Urothelium cell line (cell line): ENCODE measurements at places on chromosomes 12 and 14.

- no peak for DNase-seq
Measured at GRCh38 chr12:39287817-39288216, 155.1 kb downstream of the KIF21A start.

DNA sequence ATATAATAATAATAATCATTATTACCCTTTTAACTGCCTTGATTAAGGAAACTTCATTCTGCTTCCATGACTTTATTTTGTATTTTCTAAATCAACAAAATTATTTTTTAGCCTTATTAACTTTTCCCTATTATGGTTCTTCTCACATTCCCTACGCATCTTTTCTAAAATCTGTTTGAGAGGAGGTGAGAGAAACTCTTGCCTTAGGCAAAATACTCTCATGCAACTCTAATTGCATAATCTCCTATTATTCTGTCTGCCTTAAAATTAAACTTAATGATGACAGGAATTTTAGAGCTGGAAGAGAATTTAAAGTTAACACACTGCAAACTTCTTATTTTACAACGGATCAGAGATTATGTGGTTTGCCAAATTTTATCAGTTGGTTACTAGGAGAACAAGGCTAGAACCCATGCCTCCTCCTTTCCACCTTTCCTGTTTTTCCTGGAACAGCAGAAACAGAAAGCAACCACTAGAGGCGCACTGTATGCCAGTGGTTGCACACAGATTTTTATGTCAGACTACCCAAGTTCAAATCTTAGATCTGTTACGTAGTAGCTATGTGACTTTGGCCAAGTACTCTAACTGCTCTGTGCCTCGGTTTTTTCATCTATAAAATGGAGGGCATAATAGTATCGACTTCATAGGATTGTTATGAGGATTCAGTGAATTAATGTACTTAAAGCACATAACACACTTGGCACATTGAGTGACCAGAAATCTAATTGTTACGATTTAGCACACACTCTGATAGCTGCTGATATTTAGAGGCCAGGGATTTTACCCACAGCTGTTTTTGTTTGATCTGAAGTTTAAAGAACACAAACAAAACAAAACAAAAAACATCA is 4.3 kb upstream of the BRMS1L start:
- DNase-seq = peak; percentile 29

DNA sequence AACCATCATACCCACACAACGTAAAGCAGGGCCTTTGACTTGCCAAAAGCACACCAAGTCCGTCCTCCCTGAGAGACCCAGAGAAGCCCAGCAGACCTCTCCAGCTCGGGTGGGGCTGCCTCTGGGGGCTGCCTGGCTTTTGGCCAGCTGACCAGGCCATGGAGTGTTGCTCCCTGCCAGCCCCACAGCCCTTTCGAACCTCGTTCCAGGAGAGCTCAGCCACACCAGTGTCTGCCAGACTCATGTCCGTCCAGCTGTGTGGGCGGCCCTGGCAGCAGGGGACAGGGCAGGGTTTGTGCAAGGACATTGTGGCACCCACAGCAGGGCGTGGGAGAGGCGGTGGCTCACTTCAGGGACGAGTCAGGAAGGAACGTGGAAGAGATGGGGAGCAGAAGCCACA is 22.6 kb upstream of the IRF2BPL start:
- no peak for DNase-seq

DNA sequence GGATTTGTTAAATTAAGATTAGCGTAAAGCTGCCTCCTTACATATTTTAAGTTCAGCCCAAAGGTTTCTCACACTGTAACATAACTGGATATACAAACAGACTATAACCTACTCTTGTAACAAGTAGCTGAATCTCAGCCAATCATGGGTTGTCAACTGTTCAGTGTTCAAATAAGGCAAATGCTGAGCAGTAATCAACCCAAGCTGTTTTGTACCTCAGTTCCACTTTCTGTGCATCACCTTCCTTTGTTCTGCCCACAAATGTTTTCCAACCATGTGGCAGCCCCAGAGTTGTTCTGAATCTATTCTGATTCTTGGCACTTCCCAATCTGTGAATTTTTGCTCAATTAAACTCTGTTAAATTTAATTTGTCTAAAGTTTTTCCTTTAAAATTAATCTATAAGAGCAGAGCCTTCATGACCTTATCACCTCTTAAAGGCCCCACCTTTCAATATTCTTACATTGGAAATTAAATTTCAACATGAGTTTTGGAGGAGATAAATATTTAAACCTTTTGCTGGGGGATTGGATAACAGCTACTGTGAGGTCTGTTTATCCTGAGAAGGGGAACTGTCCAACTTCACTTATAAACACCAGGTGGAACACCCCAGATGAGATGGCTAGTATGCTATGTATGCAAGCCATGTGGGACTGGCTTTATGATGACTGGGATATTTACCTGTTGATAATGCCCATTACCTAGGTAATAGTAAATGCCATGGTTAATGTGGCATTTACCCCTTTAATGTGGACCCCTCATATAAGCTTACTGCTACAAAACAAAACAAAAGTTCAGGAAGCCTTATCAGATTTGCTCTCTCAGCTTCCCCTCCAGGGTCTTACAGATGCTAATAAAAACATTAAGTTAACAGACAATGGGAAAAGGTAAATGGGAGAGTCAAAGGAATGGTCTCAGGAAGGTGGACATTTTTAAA is 42.2 kb upstream of the ARID2 start:
- no peak for DNase-seq

DNA sequence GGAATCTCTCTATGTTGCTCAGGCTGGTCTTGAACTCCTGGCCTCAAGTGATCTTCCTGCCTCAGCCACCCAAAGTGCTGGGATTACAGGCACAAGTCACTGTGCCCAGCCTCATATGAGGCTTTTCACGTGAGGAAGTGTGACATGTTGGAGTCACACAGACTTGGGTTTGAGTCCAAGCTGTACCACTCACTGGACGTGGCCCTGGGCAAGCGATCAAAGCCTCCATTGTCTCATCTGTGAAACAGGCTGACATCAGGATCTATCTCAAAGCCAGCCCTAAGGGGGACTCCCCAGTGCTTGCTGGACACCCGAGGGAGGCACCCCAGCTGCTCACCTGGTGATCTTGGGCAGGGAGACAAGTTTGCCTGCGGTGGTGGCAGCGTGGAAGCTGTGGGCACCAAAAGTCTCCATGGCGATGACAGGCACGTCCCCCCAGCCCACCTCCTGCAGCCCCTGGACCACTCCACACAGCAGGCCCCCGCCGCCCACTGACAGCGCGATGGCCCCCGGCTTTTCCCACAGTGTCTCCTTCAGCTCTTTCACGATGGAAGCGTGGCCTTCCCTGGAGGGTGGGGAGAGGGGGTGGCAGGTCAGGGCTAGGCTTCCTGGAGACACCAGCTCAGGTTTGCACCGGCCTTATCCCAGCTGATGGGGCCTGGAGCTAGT is 6.7 kb downstream of the SDS start:
- no peak for DNase-seq

DNA sequence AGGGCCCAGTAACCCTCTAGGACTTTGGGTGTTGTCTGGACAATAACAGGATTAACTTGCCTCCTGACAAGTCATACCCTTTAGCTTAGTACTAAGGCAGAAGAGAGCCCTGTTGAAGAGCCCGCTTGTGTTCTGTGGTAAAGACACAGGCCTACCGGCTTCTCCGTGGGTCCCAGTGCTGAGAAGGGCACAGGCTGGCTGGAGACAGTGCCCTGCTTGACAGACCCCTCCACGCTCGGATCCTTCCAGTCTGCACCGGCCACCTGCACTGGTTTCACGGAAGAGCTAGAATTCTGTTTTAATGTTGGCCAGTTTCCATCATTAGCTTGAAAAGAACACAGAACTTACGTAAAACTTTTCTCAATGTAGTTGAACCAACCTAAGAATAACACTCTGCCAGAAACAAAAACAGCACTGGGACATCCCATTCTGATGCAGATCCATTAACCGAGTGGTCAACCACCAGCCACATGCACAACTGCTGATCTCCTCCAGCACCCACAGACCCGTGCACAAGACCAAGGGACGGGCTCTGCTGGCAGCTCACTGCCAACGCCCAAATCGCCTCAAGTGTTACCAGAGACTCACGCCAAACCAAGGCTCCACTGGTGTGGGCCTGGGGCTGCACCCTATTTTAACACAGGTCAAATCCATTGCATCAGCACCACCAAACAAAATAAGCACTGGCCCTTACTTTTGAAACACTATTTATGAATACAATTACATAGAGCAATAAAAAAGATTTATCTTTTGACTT is 27.1 kb downstream of the ZFYVE21 start:
- no peak for DNase-seq

GRCh38 chr14:68518166-68518565 is 274.7 kb downstream of the ZFP36L1 start:
- no peak for DNase-seq

GRCh38 chr12:88764781-88765480 is 184.7 kb upstream of the KITLG start:
- DNase-seq = no peak

DNA sequence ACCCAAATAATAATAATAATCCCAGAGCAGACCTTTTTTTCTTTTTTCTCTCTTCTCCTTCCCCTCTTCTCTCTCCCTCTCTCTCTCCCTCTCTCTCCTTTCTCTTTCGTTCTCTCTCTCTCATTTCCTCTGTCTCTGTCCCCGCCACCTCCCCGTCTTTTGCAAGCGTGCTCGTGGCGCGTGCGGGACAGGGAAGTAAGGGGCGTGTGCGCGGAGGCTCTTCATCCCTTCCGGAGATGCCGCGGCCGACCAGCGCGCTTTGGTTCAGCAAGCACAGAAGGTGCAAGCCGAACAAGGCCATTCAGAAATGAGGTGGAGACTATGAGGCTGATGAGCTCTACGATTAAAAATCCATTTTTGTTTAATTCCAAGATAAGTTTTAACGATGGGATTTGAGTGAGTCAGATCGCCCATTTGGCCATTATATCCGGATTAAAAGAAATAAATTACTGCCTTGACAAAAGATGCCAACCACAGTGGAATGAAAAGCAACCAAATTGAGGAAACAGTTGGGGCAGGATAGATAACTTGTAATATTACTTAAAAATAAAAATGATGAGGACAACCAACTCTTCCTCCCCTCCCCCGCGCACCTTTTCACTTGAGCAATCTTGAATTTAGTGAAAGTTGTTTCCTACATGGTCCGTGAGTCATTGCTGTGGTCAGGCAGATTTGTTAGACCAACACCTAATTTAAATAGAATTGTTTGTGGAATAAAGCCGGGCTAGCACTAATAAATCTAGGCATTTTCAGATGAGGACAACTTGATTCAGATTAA is 1.2 kb upstream of the AMIGO2 start:
- peak; percentile 52 for DNase-seq

- DNase-seq = no peak
Measured at GRCh38 chr14:48735607-48736006, 850.6 kb downstream of the RPS29 start.

DNA sequence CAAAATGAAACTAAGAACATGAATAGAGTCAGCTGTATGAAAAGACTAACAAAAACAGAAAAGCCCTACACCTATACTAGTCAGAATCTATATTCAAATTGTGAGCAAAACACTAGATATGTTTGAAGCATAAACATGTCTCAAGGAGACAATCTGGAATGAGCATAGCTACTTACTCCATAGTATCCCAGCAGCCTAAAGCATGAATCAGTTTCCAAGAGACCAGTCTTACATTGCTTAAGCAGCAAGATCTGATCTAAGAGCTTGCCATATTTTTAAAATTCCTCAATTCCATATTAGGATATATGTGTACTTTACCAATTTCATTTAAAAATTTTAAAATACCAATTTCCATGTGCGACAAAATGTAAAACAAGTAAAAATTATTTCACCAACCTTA is 7.7 kb downstream of the CAPS2 start:
- DNase-seq = no peak

DNA sequence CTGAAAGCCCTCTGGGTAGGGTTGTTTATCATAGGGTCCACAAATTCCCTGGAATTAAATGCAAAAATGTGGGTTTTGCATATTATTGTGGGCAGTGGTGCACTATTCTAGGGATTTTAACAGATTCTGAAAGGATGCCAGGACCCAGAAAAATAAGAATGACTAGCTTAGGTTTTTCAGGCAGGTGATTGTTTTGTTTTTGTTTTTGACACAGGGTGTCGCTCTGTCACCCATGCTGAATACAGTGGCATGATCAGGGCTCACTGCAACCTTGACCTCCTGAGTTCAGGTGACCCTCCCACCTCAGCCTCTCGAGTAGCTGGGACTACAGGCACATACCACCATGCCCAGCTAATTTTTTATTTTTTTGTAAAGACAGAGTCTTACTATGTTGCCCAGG is 19.2 kb downstream of the GALNT6 start:
- DNase-seq = no peak

DNA sequence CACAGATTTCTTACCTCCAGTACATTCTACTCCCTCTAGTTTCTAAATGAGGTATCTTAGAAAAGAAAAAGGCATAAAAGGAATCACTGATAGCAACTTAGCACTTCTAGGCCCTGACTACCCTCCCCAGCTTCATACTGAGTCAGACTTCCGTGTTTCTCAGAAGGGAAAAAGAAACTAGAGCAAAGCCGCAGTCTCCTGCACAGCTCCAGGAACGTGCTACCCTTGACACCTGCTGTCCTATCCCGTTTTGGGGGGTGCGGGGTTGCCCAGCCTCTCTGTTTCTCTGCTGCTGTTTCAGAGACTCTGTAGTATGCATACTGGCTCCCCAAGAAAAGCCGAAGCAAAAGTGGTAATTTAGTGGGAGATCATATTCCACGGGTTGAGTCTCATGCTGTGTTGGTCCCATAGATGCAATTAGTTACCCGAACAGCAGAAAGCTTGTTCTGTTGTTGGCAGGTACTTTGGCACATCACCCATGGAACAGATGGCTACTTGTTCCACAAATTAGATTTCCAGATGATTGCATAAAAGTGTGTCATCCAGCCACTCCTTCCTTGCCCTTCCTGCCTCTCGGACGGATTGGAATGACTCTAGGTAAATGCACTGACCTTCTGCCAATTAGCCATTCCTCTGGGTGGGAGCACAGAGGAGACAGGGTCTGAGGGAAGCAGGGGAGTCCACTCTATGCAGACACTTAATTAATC is 438.1 kb downstream of the FUT8 start:
- no peak for DNase-seq

DNA sequence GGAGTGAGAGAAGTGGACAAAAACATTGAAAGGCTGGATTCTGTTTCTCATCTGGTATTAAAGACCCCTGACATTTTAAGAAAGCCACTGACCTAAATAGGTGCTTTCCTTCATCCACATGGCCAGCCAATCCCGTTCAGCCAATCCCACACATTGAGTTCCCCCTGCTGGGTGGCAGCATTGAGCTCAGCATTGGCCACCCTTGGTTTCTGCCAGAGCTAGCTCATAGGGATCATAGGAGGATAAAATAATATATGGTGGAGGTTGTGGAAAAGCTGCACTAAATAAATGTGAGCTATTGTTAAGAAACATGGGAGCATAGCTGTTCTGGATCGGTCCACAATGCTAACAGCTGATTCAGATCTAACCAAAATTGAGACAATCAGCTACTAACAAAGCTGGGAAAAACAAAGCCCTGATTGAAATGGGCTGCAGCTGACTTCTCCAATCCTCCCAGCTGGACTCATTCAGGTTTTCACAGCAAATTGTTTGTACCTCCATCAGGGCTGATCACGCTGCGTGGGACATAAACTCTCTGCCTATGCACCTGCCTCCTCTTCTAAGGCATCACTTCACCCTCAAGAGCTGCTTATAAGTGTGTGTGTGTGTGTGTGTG is 256.5 kb downstream of the EMP1 start:
- DNase-seq = no peak
